ENCODE measurements at places on chromosomes 3 and 15.

DNA sequence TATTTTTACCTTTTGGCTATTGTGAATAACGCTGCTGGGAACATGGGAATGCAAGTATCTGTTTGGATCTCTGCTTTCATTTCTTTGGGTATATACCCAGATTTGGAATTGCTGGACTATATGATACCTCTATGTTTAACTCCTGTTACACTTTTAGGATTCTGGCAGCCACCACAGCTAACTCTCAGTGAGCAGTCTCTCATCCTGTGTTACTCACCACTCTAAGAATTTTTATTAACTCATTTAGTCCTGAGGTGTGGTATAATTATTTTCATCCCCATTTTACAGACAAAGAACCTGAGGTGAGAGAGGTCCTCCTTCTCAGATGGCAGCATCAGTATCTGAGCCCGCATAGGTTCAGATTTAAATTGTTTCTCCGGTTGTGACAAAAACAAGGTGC lies 1.1 kb downstream of the SPATA12 start:
- DNase-seq = no peak

- DNase-seq = no peak
Measured at GRCh38 chr15:89395996-89396395, 61.4 kb upstream of the POLG start.

GRCh38 chr15:49452595-49452994 lies 29.6 kb downstream of the FGF7 start:
- no peak for DNase-seq

DNA sequence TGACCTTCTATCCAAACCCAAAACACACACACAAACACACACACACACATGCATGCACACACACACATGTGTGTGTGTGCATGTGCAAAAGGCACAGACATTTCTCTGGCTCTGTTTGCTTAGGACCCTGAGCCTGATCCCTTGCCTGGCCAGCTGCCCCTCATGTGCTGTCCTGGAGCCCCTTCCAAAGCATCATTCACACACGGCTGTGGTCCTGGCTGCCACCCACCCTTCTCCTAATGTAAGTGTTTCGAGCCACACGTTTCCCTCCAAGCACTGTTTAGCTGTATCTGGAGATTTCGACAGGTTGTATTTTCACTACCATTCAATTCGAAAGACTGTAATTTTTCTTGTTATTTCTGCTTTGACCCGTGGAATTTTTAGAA lies 45.8 kb upstream of the KLF13 start:
- DNase-seq = peak; percentile 49

DNA sequence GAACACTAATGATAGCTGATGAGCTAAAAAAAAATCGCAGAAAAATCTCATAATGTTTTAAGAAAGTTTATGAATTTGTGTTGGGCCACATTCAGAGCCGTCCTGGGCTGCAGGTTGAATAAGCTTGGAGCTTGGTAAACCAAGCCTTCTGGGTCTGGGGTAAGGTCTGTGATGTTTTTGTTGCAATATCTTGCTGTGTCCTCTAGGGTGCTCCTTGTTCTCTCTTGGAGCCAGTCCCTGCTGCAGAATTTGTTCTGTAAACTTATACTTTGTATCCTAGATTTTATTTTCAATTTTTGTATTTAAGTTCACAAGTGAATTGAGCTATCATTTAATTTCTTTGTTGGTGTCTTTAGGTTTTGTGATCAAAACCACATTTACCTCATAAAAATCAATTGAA lies 143.7 kb downstream of the NR1D2 start:
- no peak for DNase-seq

DNA sequence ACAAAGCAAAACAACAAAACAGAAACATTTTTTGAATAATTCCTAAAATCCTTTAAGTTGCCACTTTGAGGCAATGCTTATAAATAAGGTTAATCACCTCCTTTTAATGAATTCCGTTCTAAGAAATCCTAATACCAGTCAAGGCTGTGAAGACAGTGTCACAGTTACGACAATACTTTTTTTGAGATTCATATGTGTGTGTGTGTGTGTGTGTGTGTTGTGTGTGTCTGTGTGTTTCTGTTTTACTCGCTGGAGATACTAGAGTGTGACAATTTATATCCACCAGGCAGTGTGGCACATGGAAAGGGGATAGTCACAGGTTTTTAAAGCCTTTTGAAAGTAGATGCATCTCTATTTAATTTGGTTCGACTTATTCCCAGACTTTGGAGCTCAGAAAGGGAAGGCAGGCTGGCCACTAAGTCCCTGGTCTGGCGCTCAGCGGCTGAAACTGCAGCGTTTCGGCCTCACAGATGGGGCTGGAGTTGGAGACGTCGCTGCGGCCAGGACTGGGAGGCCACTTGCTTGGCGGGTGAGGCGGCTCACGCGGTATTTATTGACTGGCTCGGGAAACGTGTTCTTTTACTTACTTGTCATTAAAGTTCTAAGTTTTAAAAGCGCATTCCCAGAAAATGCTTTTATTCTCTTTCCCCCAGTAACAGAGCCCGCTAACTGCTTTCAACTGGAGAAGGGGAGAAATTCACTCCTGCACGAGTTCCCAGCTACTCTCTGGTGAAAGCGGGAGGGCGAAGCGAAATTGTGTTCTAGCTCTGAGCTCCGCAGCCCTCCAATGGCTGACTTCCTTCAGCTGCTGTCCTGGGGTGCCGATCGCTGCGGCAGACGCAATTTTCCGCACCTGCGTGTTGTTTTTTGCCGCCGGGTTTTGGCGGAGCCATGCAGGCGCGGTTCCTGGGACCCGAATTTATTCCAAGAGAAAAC lies 13.7 kb downstream of the ZIC1 start:
- no peak for DNase-seq

DNA sequence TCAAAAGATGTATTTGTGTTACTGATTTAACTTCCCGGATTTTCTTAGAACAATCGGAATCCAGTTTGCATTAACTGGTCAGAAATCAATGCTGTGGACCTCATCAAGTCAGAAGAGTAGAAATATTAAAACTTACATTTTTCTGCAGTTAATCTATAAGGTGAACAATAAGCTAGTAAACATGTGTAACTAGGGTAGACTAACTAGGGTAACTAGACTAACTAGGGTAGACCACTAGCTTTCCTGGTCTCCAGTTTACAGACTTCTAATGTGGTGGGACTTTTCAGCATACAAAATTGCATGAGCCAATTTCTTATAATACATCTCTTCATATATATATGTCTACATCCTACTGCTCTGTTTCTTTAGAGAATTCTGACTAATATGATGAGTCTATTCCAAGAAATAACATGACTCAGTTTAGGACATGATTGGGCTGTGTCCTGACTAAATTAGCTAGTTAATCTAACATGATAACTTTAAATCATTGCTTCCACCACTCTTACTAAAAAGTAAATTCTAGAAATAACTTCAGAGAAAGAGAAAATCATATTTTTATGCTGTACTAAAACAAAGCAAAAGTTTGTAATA lies 5.3 kb downstream of the PLSCR2 start:
- DNase-seq = no peak

DNA sequence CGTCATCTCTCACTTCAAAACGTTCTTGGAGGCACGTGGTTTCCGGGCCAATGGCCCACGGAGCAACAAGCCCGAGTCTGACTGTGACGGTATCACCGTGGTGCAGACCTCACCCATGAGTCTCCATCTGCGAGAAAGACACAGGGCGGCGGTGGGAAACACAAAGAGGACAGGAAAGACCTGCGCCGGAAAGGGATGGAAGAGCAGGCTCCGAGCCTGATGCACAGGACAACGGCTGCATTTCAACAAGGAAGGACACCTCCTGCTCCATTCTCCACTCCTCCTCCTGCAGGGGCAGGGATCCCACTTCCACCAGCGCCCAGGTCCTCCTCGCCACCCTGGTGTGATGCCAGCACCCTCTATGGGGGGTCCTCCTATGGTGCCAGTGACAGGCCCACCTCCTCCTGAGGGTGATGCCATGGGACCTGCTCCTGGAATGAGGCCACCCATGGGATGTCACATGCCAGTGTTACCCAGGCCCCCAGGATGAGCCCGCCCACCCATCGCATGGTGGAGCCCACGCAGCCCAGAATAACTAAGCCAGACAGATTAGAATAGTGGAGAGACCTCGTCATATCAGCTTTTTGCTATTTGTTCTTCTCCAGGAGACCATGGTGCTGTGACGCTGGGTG lies 73.0 kb upstream of the PCSK6 start:
- no peak for DNase-seq

DNA sequence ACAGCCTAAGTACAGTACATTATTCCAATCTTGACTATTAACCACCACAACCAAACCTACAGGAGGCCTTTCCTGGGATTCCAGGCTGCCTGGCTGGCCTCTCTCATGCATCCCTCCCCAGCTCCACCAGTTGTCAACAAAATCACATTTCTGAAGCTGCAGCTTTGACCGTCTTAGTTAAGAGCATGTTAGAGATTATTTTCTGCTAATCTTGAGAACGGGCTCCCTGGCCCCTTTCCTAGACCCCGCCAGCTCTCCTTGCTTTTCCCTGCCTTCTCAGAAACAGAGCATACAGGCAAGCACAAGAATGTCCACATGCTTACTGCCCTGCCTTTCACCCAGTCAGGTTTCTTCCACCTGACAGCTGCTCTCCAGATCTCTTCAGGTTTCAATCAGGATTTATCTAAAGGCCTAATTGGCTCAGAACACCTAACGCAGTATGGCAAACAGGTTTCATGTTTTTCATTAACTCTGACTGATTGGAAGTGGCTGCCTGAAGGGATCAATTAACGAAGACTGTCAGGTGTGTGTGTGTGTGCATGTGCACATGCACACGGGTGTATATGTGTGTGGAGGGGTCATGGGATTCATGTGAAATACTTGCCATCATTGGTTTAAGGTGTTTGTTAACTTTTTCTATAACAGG lies 12.3 kb downstream of the KY start:
- DNase-seq = no peak

DNA sequence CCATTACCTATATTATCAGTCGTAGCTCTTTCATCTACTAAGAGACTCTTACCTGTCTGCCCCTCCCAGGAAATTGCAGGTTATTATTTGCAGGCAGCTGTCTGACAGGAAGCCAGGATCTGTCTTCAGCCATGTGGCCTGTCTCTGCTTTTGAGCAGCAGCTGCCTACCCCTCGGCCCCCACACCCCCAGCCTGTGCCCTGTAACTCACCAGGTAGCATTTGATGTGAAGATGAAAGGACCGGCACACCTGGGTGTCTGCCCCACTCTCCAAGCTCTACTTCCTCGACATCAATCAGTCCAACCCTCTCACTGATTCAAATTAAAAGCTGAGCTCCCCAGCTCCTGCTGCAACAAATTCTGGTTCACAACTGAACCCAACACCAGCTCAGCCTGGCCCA lies 197.2 kb upstream of the CTNNB1 start:
- DNase-seq = no peak

GRCh38 chr3:124859025-124859424 lies 28.1 kb downstream of the ITGB5 start:
- no peak for DNase-seq

GRCh38 chr3:46417841-46418611 lies 11.0 kb downstream of the CCRL2 start:
- DNase-seq = no peak

- no peak for DNase-seq
Measured at GRCh38 chr3:133540896-133541674, 32.4 kb upstream of the CDV3 start.

GRCh38 chr15:101381671-101382212 lies 86.7 kb upstream of the SNRPA1 start:
- no peak for DNase-seq

DNA sequence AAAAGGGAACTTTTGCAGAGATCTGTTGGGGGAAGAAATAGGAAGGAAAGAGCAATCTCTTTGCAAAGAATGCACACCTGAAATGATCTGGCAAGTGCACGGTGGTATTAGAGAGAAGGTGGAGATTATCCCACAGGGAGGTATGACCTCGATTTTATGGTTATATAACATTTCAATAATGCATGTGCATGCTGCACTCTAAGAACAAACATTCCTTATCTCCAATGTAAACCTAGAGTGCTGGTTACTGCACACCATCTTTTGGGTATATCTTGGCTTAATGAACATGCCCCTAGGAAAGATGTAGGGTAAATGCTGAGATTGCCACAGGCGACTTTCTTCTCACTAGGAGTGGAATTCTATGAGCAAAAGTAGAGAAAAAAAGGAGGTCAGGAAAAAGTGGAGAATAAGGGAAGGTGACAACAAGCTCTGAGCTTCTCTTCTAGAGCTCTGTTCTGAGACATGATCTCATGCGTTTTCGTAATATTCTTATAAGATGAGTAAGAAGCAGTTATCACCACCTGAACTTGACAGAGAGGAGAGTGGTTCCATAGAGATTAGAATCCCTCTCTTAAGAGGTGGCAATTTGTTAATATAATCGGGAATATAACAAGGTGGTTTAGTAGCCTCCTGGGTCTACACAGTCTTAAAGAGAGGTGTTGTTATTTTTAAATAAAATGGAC lies 117.5 kb upstream of the TMC3 start:
- DNase-seq = no peak

Data from pons (tissue), 1 donor.